Cortex of kidney (tissue), 1 donor: ENCODE measurements at places on chromosomes 3 and 15.

DNA sequence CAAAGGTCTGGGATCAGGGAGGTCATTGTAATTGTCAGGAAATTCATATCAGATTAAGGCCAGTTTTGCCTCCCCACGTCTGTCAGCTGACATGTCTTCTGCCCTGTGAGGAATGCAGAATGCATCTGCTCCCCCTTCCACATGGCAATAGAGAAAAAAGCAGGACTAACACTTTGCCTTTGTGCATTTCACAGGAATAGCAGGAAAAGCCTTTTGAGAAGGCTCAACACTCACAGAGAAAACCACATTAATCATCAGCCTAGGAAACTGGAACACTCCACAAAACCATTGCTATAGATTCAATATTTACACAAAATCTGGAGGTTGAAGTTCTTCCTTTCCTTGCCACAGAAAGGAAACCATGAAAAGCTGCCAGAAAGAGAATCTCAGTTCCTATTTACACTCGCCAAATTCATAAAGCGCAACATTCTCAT, 165.2 kb upstream of the HES1 start:
- DNase-seq, result no peak

DNA sequence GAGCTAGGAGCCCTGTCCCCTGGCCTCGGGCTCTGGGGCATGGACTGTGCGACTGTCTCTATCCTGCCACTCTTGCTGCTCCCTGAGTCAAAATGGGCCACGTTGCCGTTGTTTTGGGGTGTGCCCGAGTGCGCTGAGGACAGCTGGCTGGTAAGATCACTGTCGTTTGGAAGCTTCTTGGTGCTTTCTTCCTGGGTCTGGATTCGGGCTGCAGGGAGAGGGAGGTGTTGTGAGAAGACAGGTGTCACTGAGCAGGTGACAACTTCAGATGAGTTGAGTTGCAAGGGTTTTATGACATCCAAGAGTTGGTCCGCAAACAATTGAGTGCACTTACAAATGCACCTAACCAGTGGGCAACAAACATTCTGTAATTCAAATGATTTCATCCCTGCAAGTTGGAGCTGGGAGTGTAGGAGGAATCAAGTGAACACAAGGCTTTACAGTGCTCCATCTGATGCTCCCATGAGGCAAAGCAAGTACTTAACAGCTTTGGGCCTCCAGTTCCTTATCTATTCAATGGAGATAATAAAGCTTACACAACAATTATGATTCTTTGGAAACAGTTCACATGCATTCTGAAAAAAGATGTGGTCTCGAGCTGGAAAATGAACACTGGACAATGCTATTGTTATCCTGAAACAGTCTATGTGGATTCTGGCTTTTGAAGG, 11.0 kb upstream of the STARD5 start:
- DNase-seq, result no peak

GRCh38 chr3:156762631-156763185, 63.4 kb upstream of the LEKR1 start:
- no peak for DNase-seq

- DNase-seq, result no peak
Observed at GRCh38 chr3:140128631-140129030, 193.6 kb downstream of the CLSTN2 start.

GRCh38 chr3:83863380-83863779, 1095.4 kb upstream of the CADM2 start:
- DNase-seq, result no peak

DNA sequence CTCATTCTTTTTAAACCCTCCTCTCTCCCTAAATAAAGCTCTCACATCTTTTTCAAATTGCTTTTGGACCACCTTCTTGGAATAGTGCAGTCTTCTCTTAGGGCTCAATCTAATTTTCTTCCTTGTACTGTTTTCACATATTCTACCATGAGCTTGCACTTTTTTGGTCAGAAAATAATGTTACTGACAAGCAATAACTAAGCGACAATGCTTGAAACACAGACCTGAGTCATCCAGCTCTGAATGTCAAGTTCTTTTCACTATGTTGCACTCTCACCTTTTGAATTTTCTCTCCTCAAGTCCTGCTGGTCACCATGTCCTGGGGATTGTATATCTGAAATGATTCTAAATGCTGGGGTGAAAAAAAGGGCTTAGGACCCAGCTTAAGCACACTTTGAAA, 8.9 kb downstream of the TNFAIP8L3 start:
- no peak for DNase-seq

GRCh38 chr15:98896002-98896721, 111.4 kb downstream of the PGPEP1L start:
- no peak for DNase-seq

DNA sequence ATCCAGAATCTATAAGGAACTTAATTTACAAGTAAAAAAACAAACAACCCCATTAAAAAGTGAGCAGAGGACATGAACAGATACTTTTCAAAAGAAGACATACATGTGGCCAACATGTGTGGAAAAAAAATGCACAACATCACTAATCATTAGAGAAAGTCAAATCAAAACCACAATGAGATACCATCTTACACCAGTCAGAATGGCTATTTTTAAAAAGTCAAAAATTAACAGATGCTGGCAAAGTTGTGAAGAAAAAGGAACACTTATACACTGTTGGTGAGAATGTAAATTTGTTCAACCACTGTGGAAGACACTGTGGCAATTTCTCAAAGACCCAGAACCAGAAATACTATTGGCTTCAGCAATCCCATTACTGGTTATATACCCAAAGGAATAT, 830.0 kb upstream of the ALCAM start:
- DNase-seq, result no peak

GRCh38 chr3:131794766-131795388, 239.9 kb downstream of the CPNE4 start:
- DNase-seq, result no peak

- DNase-seq, result no peak
Observed at GRCh38 chr3:3817865-3818264, 18.6 kb downstream of the LRRN1 start.

GRCh38 chr3:29695201-29695600, 414.3 kb downstream of the RBMS3 start:
- DNase-seq, result no peak

DNA sequence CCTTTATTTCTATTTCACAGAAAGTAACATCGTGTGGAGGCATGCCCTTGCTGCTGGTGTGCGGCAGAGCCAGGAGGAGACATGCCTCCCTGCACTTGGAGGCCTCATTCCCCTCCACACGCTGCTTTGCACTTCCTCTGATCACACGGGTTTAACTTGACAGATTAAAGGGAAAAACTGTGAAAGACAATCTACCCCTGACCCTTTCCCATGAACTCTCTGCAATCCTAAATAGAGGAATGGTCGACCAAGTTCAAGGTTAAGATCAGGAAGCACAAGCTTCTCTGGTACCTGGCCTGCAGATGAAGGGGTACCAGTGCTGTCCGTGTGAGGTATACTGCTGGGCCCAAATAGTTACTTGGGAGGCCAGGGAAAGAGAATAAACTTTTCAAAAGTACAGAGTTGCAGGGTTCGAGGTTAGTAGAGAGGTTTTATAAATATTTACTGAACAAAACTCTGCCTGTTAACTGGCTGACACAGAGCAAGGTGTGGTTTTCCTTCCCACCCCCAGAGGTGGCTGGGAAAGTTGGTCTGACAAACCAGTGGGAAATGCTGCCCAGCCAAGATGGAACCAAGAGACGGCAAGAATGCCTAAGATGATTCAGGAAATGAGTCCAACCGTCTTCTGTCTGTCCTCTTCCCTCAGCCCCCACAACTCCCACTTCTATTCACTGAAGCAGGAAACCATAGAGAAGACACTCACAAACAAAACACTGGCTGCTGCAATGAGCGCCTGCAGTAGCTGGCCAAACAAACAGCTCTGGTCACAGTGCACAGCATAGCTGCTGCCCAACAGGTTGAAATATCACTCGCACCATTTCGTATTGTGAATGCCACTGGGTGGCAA, 79.6 kb downstream of the IGF2BP2 start:
- DNase-seq, result no peak

GRCh38 chr3:167740961-167741587, 5.6 kb downstream of the SERPINI1 start:
- DNase-seq, result no peak

DNA sequence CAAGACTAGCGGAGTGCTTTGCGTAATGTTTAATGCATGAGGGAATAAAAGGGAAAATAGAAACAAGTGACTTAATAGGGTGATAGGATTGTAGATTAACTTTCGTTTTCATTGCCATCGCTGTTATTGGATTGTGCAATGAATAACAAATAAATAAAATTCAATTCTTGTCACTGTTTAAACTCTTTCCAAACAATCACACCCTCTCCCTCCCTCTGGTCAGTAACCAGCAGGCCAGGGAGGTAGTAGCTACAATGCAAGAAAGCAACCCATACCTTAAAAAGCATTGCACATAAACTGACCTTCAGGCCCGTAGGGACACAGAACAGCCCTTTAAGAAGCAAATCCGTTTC, 705 bp upstream of the TFRC start:
- no peak for DNase-seq

- no peak for DNase-seq
Observed at GRCh38 chr15:43932907-43933306, 106.1 kb downstream of the WDR76 start.

DNA sequence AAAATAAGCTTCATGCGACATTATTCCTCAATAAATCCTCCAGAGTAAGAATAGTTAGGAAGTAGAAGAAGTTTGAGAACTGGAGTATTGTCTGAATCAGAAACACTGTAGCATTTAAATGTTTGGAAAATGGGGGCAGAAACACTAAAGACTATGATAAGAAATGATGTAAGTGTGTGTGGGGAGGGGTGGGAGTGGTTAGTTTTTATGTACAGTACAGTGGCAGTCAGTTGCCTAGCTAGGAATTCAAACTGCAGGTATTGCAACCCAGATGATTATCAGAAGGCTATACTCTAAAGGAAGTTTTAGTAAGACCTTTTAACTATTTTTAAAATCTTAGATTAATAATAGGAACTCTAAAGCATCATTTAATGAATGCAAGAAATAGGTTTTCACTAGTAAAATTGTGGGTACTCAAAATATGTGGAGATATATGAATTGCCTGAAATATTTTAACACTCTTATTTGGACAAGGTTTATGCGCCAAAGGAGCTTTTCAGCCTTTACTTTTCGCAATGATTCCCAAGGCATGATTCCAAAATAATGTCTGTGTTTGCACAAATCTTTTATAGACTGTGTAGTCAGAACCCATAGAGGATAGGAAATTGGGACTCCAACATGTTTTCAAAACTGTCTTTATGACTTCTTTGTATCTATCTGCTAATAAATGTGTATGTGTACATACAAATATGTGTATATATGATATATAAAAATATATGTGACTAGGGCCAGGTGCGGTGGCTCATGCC, 8.0 kb upstream of the CCDC50 start:
- DNase-seq, result no peak

GRCh38 chr15:68085052-68085451, 30.9 kb downstream of the PIAS1 start:
- no peak for DNase-seq

DNA sequence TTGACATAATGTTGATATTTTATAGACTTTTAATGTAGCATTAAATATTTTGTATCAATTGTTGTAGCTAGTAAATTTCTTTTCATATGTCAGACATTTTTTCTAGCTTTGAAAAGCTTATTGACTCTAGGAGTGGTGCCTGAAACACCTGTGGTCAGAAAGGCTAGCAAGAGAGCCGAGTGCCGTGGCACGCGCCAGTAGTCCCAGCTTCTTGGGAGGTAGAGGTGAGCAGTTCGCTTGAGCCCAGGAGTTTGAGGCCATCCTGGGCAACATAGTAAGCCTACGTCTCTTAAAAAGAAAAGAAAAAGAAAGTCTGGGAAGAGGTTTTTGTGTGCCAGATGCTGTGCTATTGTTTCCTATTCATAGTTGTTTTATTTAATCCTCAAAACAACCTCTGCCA, 198.2 kb downstream of the FEZF2 start:
- no peak for DNase-seq

GRCh38 chr3:60553144-60553543, 698.1 kb downstream of the FHIT start:
- DNase-seq, result no peak

GRCh38 chr3:188749010-188749617, 422.7 kb upstream of the TPRG1 start:
- no peak for DNase-seq

GRCh38 chr3:102715030-102715697, 280.3 kb downstream of the ZPLD1 start:
- no peak for DNase-seq

DNA sequence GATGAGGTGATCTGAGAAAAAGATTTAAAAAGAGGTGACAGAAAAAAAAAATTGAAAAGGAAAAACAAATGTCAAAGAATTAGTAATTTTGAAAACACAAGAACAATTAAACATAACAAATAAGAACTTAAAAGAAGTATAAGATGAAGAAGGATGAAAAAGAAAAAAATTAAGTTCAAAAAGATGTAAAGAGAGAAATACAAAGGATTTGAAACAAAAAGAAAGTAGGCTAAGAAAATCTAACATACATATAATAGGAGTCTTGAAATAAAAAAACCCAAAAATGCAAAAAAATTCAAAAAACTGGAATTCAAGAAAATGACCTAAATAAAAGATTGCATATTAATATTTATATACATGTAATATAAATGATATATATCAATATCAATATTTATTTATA, 949.2 kb downstream of the MCTP2 start:
- DNase-seq, result no peak

DNA sequence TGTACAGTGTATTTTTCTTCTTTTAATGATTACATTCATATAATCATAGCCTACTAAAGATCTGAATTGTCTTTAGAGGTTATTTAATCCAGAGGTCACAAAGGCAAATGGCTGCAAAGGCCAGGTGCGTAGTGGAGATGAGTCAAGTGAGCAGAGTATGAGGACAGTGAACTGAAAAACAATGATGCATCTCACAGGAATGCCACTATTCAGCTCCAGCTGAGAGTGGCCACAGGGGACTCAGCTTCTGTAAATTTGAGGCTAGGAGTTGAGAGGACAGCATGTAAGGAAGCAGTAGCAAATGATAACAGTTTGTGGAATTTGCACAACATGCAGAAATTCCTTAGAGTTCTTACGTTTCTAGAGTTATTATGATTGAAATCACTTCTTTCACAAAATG, 50.4 kb downstream of the COL6A5 start:
- no peak for DNase-seq

DNA sequence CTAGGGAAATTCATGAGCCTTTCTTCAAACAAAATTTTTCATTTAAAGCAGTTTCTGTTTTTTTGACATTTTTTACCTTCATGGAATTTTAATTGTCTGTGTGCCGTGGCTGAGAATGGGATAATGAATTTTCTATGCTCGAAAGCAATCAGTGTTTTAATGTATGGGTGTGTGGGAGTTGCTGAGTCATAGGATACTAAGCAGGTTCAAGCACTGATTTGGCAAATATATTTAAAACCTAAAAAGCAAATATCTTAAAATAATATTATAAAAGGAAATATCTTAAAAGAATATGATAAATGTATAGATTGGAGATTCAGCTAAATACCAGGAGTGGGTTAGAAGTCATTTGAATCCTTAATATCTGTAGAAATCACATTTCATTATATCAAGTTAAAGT, 173.6 kb upstream of the LRRFIP2 start:
- no peak for DNase-seq

DNA sequence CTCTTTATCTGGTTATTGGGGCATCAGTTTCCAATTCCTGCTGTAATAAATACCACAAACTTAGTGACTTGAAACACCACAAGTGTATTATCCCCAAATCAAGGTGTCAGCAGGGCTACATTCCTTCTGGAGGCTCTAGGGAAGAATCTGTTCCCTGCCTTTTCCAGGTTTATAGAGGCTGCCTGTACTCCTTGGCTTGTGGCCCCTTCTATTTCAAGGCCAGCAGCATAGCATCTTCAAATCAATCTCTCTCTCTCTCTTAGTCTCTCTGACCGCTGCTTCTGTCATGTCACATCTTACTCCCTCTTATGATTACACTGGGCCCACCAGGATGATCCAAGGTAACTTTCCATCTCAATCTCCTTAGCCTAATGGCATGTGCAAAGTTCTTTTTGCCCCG, 44.9 kb upstream of the CA12 start:
- DNase-seq, result no peak

- no peak for DNase-seq
Observed at GRCh38 chr15:57510647-57511046, 81.1 kb upstream of the MYZAP start.
